ENCODE measurements at places on chromosomes 13 and 19.

GRCh38 chr13:87903553-87903952 lies 232.4 kb downstream of the SLITRK5 start:
- DNase-seq: no peak

- DNase-seq: no peak
Observed at GRCh38 chr19:19155495-19156219, 14.4 kb downstream of the MEF2B start.

GRCh38 chr13:109136873-109137272 lies 507.5 kb downstream of the MYO16 start:
- DNase-seq: no peak

GRCh38 chr13:50123515-50123861 lies 108.2 kb downstream of the KCNRG start:
- DNase-seq: no peak

- no peak for DNase-seq
Observed at GRCh38 chr13:73054712-73055111, 4.1 kb upstream of the KLF5 start.

DNA sequence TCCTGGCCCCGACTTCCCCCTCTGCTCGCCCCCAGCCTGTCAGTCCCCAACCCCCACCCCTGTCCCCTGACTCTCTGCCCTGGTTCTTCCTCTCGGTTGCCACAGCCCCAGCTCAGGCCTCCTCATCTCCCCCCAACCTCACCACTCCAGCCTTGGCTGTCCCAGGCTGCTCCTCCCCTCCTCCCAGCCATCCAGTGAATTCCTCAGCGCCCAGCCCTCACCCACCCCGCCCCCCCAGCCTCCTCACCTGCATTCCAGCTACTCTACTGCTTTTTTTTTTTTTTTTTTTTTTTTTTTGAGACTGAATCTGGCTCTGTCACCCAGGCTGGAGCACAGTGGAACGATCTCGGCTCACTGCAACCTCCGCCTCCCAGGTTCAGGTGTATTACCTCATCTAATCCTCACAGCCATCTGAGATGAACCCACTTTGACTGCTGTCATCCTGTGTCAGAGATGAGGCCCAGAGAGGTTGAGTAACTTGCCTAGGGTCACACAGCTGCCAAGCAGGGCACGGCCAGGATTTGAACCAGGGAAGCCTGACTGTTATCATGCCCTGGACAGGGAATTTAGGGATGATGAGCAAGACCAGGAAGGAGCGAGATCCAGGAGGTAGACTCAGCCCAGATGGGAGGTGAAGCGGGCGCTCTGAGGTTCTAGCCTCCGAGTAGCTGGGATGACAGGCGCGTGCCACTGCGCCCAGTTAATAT lies 2.6 kb downstream of the SULT2B1 start:
- DNase-seq: no peak

DNA sequence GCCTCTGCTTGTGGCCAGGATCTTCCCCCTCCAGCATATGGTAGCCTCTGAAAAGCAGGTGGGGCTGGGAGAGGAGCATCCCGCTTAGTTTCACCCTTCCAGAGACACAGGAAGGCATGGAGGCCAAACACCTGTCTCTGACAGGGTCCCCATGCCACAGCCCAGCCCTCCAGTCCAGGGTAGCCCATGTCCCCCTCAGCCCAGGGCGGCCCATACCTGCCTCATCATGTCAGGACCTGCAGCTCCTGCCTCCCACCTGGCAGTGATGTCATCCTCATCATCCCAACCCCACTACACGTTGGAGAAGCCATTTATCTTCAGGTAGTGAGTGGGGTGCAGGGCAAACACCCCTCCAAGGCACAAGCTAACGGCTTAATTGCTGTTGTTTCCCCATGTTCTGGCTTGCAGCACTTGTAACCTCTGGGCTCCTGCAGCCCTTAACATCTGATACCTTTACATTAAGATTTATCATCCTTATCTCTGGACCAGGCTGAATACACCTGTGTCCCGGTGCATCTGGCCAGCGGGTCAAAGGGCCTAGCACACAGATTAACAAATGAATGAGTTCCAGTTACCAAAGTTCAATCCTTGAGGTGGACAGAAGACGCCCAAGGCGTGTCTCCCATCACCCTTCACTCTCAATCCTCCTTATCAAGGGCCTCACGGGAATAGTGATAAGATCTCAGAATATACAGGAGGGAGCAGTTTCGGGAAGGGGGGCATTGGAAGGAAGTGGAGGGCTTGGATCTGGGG lies 22.2 kb downstream of the ZNF175 start:
- DNase-seq: no peak

GRCh38 chr19:44476559-44477408 lies 23.5 kb downstream of the ZNF180 start:
- DNase-seq: no peak

- DNase-seq: no peak
Observed at GRCh38 chr13:42279080-42279479, 7.1 kb downstream of the AKAP11 start.

GRCh38 chr19:1465191-1466016 lies 13.6 kb downstream of the C19orf25 start:
- no peak for DNase-seq

- DNase-seq: no peak
Observed at GRCh38 chr13:83327091-83327490, 555.2 kb downstream of the SLITRK1 start.

DNA sequence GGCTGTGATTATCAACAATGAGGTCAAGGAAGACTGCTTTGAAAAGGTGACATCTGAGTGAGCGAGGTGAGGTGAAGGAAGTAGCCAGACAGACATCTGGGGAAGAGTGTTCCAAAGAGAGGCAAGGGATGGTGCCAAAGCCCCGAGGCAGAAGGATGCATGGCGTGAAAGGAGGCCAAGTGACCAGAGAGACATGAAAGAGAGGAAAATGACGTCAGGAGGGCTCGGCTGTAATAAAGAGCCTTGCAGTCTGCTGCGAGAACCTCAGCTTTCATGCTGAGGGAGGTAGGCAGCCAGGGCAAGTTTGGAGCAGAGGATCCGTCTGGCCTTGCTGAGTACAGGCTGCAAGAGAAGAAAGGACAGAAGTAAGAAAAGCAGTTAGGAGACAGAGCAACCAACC lies 50.8 kb downstream of the FOXO1 start:
- no peak for DNase-seq

- no peak for DNase-seq
Observed at GRCh38 chr13:97191142-97191541, 31.0 kb upstream of the MBNL2 start.

Measured in HEK293T (cell line).